Vagina (tissue), 2 donors: ENCODE measurements at places on chromosomes 16 and 17.

- no peak for DNase-seq
Observed at GRCh38 chr16:25893332-25893731, 201.6 kb downstream of the HS3ST4 start.

GRCh38 chr17:49438436-49439278 is 24.0 kb upstream of the PHB1 start:
- DNase-seq, result no peak

DNA sequence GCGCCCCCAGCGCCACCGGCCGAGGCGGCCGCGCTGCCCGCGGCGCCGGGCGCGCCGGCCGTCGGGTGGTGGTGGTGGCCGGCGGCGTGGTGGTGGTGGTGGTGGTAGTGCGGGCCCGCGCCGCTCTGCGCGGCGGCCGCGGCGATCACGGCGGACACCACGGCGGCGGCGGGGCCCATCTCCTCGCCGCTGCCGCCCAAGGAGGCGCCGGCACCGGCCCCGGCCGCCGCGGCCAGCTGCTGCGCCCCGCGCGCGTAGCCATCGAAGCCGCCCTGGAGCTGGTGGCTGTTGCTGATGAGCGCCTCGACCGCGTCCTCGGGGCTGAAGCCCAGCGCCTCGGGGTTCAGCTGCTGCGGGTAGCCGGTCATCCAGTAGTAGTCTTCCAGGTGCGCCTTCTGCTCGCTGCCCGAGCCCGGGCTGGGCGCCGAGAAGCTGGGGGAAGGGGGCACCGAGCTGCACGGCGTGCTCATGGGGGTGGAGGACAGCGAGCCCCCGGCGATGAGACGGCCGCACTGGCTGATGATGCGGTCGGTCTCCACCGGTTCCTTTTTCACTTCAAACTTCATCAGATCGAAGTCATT is 1.2 kb downstream of the MAF start:
- DNase-seq, result no peak

- no peak for DNase-seq
Observed at GRCh38 chr17:34580685-34581445, 1.5 kb downstream of the TMEM132E start.

DNA sequence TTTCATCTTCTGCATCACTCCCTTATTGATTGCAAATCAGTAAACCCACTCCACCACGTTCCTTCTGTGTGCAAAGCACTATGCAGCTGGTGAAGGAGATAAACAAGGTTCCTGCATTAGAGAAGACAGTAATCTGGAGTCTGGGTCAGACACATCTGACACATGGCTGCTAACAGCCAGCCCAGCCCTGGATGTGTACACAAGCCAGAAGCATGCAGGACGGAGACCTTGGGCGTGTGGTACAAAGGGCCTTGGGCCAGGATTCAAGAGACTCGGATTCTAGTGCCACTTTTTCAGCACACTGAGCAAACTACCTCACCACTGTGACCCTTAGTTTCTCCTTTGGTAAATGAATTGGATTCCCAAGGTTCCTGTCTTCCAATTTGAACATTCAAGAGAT is 86.6 kb upstream of the DNAH9 start:
- no peak for DNase-seq

DNA sequence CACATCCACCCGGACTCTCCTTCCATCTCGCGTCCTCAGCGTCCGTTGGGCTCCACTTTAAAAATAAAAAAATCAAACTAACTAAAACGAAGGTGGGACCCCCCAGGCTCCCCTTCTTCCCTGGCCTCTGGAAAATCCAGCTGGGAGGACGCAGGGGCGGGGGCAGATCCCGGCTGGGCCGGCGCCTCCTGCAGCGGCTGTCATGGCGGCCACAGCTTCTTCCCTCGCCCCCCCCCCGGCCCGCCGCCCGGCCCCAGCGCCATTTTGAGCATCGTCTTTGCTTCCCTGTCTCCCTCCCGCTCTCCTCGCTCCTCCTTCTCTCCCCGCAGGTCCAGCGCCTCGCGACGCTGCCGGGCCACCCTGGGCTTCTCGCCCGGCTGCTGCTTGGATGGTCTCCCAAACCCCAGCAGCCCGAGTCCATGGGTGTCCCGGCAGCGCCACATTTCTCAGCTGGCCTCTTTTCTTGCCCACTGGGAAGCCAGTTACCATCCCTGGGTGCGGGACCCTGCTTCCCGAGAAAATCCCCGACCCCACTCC is 3.3 kb downstream of the HOXB2 start:
- no peak for DNase-seq

DNA sequence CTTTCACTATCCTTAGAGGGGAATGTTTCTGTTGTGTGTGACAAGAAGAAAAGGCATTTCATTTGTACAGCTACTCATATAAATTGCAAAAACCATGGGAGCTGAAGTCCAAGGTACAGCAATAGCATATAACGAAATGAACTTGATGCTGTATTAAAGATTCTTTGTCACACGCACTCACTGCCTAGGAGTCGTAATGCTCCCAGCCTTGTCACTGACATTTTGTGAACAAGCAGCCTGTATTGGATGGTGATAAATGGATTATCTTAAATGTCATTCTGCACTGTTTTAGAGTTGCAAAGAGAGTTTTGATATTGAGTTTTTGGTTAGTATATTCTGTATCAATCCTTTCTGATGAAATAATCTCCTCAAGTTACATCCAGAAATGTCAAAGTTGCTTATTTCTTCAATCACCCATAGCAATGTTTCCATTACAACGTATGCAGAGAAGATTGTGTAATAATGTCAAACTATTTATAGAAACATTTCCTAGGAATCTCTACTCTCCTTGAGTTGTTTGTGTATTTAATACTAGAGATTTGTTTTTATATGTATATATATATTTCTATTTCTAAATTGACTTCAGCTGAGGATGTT is 270.6 kb downstream of the FTO start:
- no peak for DNase-seq

DNA sequence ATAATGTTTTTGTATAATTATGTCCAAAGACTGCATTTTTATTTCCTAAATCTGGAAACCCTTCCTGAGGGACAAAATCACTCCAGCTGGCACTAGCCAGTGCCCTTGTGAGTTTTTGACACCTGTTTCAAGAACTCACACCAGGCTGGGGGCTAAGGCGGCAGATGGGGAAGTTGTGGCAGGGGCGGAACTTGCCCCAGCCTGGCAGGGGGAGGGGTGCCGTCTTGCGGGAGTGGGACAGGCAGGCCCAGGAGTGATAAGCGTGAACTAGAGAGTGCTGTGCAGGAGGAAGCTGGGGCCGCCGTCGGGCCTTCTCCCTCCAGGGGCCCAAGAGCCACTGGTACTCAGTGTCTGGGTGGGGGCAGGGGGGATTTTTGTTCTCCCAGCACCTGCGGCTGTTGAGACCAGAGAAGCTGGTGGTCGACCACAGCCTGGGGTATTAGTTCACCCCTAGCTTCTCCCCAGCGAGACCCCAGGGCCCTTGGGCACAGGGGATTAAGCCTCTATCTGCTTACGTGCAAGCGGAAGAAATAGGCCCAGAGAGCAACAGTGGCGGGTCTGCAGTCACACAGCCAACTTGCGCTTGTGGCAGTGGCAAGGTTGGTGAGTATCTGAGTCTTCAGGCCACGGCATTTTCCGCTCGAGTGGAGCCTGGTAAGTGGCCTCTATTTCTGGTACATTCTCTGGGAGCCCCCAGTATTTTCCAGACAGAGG is 40.2 kb upstream of the PLCG2 start:
- no peak for DNase-seq

DNA sequence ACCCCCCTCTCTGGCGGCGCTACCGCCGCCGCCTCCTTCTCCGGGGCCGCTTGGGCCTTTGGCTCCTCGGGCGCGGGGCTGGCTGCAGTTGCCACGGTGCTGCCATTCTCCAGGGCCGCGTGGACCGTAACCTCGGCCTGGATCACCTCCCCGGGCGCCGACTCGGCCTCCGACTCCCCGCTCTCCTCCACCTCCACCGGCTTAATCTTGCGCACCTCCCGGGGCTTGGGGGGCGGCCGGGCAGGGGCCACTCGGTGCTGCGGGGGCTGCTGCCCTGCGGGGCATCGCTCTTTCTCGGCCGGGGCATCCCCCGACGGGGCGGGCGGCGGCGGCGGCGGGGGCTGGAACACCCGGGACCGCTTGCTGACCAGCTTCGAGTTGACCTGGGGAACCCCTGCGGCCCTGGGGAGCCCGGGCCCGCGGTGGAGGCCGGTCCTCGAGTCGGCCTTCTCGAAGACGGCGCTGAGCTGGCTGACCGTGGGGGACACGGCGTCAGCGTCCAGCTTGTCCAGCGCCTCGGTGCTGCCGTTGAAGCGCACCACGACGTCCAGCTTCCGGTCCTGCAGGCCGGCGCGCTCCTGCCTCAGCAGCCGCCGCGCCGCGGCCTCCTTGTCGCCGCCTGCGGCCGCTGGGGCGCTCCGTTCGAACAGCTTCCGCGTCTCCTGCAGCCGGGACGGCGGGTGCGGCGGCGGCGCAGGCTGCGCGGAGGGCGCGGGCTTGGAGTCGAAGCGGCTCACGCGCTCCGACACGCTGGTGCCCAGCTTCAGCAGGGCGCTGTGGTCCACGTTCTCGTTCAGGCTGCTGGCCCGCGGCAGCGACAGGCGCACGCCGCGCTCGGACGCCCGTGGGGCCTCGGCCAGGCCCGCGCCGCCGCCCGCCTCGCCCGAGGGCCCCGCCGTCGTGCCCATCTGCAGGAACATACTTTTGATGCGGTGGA is 792 bp downstream of the PPP1R9B start:
- DNase-seq, result no peak

- DNase-seq, result no peak
Observed at GRCh38 chr17:55632893-55633292, 89.8 kb downstream of the TMEM100 start.

DNA sequence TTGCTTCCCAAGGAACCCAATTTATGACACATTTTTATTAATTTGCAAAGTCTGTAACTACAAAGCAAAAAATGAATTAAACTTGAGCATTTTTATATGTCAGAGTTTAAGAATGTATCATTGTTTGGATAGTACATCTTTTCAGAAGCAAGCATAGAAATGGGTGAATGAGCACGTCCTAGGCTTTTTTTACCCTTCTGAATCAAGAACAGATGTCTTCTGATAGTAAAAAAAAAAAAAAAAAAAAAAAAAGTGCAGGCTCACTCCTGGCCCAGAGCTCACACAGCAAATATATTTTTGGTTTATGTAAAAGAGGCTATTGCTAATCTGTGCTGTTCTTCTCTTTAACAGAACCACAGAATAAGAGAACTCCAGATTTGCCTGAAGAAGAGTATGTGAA is 6.3 kb downstream of the TERF2IP start:
- no peak for DNase-seq

DNA sequence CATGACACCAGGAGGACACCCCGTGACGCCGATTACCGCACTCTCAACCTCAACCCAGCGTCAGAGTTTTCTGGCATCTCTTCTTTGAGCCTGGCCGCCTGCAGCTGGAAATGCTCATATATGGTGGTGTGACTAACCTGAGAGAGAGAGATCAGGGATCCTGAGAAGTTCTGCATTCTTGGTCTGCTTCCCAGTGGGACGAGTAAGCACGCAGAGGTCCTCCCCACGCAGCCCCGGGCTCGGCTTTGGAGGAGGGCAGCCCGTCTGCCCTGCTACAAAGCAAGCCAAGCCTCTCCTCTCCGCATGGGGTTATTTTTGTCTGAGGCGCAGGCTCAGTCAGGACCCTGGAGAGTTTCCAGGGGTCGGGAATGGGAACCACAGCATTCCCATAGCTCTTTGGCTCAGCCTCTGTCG is 16.5 kb downstream of the CRISPLD2 start:
- DNase-seq, result no peak

- no peak for DNase-seq
Observed at GRCh38 chr16:11042191-11042590, 97.8 kb downstream of the CLEC16A start.

DNA sequence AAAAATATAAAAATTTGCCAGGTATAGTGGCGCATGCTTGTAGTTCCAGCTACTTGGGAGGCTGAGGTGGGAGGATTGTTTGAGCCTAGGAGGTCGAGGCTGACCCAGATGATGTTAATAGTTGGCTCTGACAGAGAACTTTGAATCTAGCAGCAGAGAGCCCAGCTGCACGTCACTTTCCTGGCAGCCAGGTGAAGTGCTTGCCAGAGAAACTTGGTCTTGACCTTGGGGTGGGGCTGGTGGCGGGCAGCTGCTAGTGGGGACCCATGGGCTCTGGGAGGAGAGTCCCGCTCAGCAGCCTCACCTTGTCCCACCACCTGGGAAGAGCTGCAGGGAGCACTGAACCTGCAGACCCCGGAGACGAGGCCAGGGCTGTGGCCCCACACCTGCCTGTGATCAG is 3.1 kb upstream of the C16orf74 start:
- DNase-seq, result no peak

- DNase-seq, result no peak
Observed at GRCh38 chr16:67268136-67268579, 11.2 kb upstream of the PLEKHG4 start.

DNA sequence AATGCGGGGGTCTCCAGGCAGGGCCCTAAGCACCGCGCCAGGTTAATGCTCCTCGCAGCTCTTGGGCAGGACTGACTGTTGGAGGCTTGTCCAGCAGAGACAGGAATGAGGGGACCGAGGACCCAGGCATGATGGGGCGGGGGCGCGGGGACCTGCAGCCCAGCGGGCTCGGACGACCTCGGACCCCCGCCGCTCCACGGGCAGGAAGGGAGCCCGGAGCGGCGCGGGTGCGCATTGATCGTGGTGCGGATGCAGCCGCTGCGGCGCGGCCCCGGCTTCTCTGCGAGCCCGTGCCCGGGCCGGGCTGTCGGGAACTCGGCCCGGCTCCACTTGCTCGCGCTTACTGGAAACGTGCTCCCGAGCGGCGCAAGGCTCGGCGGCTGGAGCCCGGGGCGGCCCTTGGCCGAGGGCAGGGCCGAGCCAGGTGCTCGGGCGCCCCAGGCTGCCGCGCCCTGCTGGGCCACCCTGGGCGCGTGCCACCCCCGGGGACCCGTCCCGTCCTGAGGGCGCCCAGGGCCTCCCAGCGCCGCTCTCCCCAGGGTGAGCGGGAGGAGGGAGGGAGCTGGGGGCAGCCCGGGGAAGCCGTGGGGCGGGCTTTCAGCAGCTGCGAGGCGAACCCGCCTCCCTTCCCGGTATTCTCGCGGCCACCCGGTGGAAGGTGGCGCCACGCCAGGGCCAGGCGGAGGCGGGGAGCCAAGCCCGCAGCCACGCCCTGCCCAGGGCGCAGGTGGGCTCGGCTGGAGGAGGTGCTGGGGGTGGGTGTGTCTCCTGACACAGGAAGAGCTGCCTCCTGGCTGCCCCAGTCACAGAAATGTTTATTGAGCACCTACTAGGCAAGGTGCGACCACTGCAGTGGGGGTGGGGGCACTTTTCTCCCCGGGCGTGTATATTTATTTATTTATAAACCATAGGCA is 45.9 kb downstream of the SOCS3 start:
- no peak for DNase-seq

DNA sequence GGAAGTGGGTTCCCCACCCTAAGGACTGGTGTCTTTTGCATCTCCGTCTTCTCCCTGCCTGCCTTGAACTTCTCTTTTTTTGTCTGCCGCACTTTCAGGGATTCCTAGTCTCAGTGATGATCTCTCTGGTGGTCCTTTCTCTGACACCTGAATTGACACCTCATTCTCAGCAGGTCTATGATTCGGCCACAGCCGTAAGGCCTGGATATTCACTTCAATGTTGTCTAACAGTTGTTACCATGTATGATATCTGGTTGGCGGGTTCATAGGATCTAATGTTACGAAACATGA is 25.1 kb upstream of the SLC47A1 start:
- no peak for DNase-seq
